ENCODE measurements at places on chromosomes 5 and 9.

DNA sequence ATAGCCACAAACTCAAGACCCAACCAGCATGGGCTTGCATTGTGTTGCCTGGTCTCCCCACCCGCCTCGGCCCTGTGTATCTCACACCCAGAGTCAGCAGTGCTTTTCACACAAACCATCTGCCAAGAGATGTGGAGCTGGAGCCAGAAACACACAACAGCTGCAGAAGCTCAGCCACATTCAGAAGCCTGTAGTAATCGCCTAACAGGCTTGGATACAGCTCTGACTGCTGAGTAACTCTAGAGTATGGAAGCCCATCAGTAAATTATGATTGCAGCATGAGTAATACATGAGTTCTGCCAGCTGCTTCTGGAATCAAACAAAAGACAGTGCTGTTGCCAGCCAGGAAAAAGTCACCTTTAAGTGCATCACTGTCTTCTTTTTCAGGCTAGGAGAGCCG, 16.0 kb downstream of the TEK start:
- no peak for DNase-seq

- DNase-seq, result no peak
Measured at GRCh38 chr9:2787065-2787464, 56.8 kb downstream of the PUM3 start.

- no peak for DNase-seq
Measured at GRCh38 chr9:94850540-94851434, 124.3 kb downstream of the AOPEP start.

- DNase-seq, result no peak
Measured at GRCh38 chr9:111601237-111602018, 2.0 kb upstream of the PTGR1 start.

GRCh38 chr5:59173578-59173977, 590.7 kb downstream of the RAB3C start:
- no peak for DNase-seq

DNA sequence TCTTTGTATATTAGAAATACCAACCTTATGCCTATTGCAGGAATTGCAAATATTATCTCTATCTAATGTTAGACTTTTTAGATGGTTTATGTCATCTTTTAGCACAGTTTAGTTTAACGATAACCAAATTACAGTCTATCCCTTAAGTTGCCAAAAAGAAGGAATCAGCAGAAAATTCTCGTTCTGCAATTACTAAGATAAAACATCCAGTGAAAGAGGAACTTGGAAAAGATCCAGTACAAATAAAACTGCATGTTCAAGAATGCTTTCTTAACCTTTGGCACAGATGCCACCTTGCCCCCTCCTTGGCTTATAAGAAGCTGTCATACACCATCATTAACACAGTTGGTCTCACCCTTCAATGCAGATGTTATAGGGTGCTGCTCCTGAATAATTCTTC, 124.0 kb downstream of the SEMA5A start:
- DNase-seq, result no peak

GRCh38 chr9:20205821-20206220, 416.5 kb downstream of the MLLT3 start:
- no peak for DNase-seq

DNA sequence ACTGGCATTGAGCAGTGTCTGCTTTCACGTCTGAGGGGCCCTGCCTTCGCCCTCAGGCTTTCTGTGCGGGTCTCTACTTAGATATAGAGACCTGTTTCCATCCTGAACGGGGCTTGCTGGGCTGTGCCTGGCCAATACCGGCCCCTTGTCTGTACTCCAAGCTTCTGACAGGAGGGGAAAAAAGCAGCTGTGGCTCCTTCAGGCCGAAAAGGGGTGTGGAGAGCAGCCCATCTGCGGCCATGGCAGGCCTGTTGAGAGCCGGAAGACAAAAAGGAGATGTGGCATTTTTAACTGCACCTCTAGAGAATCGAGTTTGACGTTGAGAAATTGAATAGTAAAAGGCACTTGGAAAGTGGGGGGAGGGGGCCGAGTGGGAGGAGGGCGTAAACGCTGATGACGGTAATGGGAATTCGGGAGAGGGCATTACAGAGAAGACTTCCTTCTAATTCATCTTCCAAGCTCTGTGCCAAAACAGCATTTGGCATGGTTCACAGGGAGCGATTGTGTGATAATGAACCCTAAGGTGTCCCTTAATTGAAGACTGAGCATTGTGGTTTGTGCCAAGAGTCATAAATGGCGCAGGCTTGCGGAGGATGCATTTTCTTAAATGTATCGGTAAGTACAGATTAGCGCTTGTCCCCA, 25.1 kb upstream of the PRDM12 start:
- no peak for DNase-seq

DNA sequence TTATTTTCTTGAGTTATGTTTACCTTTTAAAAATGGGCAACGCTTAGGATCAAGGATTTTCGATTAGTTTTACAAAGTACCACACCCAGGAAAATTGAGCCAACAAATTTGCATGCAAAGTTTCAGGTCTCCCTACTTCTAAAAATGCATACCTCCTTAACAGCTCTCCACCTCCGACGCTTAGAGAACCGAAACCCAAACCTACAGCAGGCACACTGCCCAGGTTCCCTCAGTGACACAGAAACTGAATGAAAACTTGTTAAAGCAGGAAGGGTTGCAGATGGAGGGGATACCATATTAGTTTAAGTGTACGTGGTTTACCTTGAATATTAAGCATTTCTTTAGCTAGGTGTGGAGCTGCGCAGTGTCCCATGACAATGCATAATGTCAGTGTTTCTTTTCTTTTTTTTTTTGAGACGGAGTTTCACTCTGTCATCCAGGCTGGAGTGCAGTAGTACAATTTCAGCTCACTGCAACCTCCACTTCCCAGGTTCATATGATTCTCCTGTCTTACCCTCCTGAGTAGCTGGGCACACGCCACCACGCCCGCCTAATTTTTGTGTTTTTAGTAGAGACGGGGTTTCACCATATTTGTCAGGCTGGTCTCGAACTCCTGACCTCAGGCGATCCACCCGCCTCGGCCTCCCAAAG, 1.6 kb upstream of the SUB1 start:
- no peak for DNase-seq

- no peak for DNase-seq
Measured at GRCh38 chr5:34589832-34590231, 66.3 kb upstream of the RAI14 start.

DNA sequence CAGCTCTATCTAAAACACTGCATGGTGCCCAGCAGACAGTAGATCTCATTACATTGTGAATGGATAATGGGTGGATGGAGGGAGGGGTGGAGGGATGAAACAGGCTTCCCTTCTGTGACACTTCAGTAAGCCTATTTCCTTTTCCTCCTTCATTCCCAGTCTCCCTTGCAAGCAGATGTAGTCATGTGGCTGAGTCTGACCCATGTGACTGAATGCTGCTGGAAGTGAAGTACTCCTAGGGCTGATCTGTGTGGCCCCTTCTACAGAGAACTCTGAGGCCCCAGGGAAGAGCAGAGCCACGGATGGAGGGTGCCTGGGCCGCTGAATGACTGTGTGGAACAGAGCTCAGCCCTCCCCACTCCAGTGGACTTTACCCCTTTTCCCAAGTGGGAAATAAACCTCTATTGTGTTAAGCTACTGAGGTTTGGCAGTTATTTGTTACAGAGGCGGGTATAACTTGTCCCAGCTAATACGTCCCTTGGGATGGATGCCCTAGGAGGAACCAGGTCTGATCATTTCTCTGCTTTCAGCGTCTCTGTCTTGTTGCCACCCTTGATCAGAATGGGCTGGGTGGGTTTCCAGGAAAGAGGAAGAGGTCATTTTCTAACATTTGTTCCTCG, 176.1 kb upstream of the MVB12B start:
- DNase-seq, result no peak

DNA sequence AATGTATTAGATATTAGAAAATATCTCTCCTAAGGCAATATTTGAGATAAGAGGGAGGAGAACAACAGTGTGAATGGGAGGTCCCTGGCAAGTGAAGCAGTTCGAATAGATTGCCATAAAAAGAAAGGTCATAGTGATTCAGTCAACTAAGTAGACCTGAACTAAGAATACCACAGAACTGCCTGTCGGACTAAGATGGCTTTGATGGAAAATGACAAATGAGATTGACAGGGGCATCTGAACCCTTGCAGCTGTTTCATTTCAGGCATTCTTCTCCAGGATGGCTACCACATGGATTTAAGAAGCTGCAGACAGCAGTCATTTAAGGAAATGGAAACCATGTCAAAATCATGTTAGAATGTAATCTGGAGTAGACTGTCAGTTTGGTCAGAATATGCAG, 308.4 kb upstream of the MEF2C start:
- no peak for DNase-seq

- DNase-seq, result no peak
Measured at GRCh38 chr9:130262061-130262745, 3.4 kb upstream of the HMCN2 start.

DNA sequence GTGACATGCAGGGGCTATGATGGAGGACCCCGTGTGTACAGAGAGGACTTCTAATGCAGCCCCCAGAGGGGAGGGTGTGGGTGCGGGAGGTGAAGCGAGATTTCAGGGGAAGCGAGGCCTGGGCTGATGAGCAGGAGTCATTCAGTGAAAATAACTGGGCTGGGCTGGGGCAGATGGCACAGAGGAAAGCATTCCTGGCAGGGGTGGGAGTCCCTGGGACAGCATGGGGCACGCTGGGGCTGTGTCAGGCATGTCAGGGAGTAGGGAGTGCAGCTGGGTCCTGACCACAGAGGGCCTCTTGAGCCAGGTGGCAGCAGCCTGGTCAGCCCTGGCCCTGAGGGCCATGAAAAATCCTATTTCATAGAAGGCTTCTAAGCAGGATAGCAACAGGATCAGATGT, 36.6 kb downstream of the COL15A1 start:
- DNase-seq, result no peak

DNA sequence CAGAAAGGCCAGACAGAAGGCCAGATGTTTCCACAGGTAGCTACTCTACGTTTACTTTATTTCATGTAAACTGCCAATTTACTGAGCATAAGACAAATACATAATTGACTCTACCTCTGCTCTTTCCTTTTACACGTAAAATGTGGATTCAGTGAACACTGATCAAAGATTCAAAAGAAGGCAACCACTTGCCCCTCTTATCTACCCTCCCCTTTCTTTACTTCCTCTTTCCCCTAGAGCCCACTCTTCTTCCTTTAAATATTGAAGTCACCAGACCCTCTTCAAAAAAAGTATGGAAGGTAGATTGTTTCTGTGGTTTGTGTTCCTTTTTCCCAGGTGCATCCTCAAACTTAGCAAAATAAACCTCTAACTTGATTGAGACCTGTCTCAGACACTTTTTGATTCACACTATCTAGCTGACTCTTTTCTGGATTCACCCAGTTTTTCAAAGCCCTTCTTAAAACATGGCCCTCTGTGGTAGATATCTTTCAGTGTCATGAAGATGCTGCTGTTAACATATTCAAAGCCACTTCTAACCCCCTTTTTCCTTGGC, 6.7 kb downstream of the FAM114A2 start:
- no peak for DNase-seq

DNA sequence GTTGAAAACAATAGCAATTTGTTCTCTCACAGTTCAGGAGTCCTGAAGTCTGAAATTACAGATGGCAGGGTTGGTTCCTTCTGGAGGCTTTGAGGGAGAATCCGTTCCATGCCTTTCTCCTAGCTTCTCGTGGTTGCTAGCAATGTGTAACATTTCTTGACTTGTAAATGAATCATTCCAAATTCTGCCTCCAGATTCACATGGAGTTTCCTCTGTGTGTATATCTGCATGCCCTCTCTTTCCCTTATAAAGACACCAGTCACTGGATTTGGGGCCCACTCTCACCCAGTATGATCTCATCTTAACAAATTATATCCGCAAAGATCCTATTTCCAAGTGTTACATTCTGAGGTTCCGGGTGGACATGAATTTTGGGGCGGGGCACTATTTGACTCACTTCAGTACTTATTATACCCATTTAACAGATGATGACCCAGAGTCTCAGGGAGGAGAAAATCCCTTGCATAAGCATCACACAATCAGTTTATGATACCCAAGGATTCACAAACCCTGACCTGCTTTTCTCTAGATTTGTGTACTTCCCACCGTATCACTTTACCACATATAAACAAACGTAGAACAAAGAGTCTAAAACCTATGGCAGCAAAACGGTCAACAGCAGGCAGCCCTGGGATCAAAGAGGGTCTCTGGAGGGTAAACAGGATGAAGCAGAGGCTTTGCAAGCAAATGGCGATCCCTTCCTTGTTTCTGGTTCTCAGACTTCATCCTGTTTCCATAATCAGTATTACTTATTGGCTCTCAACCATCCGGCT, 93.7 kb downstream of the C9orf152 start:
- no peak for DNase-seq

DNA sequence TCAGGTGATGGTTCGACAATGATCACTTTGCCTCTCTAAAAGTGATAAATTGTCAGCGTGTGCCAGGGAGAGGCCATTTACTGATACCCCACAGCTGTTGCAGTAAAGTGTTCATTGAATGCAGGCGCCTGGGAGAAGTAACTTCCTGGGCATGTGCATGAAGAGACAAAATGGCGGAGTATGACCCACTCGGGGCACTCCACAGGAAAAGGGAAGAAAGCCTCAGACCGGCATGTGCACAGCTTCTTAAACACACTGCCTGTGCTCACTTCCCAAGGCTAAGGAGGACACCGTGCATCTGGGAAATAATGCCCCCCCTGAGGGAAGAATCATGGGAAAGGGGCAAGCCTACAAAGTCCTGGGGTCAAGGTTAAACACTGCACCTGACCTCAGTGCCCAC, 329.5 kb downstream of the ICE1 start:
- DNase-seq, result no peak

- DNase-seq, result no peak
Measured at GRCh38 chr5:78574731-78575161, 73.8 kb downstream of the LHFPL2 start.

DNA sequence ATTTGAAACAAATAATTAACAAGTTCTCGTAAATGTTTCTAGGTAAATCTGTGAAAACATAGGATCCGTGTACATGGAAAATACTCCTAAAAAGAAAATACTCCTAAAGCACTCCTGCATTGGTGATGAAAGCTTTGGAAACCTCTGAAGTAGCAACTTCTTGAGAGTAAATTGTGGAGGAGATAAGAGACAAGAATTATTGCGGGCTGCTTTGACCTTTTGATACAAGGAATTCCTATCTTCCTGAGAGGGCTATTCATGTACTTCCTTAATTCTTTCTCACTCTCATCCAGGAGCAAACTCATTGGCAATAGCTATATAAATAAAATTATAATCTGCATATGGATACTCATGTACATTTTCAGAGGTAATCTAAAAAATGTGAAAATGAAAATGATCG, 158.4 kb upstream of the PIK3R1 start:
- no peak for DNase-seq

- DNase-seq, result no peak
Measured at GRCh38 chr9:133812941-133813748, 75.0 kb upstream of the SARDH start.
